ENCODE measurements at places on chromosomes 6 and 20.

DNA sequence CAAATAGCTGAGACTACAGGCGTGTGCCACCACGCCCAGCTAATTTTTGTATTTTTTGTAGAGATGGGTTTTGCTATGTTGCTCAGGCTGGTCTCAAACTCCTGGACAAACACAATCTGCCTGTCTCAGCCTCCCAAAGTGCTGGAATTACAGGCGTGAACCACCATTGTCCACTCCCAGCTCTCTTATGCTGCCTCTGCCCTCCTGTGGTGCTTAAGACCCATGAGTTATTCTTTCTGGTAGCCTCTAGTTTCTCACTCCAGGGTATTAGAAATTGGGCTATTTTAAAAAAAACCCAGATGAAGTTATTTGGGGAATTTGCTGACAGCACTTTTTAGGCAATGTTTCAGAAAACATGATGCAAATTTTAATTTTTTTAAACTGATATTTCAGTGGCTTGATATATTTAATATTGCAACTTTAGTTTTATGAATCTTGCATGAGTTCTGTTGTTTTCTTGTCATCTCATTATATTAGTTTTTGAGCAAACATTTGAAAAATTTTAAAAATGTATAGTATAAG is 114.0 kb upstream of the FOXO3 start:
- DNase-seq, result no peak

DNA sequence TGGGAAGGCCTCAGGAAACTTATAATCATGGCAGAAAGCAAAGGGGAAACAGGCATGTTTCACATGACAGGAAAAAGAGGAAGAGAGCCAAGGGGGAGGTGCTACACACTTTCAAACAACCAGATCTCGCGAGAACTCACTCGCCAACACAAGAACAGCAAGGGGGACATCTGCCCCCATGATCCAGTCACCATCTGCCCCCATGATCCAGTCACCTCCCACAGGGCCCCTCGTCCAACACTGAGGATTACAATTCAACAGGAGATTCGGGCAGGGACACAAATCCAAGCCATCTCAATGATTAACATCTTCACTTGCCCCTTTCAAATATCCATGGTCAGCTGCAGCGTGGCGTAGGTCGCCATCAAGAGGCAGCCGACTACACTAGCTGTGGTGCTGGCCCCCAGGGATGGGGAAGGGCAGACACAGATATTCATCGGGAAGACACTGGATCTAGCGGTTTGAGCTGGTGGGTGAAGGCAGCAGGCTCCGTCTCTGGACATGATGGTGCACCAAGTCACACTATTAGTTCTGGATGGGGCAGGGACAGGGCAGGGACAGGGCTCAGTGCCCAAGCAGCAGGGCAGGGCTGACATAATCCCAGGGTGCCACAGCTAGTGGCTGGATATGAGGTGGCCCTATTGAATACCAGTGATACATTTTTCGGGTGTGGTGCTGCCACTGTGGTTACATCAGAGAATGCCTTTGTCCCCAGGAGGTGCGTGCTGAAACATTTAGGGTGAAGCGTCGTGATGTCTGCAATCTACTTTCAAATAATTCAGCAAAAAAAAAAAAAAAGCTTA is 31.6 kb downstream of the TUBB2B start:
- no peak for DNase-seq

DNA sequence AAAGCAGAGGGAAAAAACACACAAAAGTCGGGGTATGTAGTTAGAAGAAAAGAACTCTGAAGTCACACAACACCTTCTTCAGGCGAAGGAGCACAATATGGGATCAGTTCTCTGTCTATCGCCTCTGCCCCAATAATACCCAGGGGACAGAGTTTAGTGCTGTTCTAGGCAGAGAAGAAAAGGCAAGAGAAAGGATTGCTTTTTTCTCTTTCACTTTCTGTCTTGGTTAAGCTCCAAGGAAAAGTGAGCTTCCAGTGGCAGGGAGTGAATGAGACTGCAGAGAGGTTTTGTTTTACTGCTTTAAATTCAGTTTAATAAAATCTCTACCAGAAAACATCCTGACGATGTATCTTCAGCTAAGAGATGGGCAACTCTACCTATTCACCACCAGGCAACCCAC is 86.6 kb upstream of the STXBP5 start:
- DNase-seq, result no peak

DNA sequence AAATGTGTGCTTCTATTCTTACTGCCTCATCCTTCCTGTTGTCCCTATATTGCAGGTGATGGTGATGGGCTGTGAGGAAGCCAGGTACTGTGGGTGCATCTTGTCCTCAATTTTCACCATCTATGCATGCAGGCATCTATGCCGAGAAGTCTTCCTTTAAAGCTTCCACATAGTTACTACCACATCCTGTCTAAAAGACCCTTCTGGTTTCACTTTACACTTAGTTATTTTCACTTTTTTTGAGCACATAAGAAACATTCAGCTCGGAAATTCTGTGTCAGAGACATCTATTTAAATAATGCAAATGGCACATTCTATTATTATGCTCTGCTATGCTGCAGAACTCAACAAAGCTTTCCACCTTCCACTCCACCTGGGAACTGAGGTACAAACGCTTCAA is 28.2 kb upstream of the FABP7 start:
- no peak for DNase-seq

DNA sequence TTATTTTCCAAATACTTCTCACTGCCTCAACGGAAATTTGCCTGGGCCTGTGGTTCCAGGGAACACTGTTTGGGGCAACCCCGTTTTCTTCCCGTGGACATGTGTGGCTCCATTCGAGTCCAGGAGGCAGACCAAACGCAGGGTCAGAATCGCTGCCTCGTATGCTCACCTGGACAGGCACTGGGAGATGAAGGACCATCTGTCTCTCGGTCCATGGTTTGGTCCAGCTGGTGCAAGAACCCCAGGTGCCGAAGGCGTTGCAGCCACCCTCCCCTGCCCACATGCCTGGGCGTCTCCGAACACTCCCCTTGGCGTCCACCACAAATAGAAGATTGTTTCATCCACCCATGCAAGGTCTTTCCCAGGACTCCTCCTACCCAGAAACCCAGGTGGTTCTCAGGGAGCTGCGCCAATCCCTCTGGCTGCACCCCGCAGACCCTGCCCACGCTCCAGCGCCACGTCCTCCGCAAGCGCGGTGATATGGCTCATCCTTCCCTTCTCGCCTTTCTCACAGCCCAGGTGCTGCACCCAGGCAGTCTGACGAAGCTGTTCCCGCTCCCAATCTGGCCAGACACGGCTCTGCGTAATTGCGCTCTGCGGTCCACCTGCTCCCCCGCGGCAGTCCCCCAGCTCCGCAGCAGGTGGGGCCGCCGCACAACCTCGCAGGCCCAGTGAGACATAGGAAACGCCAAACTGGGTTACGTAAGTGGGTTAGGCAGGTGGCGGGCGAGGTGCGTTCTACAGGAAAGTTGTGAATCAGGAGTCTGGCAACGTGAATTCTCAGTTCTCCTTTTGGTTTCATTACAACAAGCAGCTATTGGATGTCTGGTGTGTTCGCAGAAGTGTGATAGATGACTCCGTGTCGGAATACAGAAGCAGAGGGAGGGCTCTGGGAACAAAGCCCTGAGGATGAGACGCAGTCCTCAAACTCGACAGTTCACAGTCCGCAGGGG is 146.2 kb upstream of the ECI2 start:
- DNase-seq, result no peak

GRCh38 chr6:14113976-14114375 is 3.6 kb upstream of the CD83 start:
- DNase-seq, result no peak

DNA sequence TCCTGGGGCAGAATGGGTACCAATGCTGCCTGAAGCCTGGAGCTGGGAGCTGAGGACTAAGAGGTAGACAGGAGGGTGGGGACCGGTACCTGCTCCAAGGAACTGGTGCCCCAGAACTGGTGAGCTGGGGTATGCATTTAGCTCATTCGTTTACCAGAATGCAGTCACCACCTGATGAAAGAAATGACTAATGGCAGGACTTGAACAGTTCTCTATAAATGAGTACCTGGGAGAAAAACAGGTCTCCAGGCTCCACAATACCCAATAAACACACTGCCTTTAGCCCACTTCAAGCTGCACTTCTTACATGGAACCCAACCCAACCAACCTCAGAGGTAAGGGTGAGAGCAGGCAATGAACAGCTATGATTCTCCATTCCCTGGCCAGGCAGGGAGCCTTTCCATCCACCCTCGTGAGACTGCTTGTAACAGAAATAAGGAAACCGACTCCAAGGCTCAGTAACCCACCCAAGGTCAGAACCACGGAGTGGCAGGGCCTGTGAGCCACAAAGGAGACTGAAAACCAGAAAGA is 15.4 kb downstream of the FKBP1A start:
- DNase-seq, result no peak

- no peak for DNase-seq
Observed at GRCh38 chr6:133584823-133585222, 304.1 kb upstream of the TCF21 start.

DNA sequence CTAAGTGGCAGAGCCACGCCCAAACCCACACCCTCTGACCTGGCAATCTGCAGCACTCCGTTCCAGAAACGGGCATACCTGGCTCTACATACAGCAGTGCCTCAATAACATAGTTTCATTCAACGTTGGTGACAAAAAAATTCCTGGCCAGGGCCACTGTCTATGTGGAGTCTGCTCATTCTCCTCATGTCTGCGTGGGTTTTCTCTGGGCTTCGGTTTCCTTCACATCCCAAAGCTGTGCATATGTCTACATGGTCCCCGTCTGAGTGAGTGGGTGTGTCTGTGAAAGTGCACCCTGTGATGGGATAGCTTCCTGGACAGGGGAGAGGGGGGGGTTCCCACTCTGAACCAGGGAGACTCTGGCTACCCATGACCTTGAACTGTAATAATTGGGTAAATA is 2.1 kb downstream of the KIAA0319 start:
- no peak for DNase-seq

GRCh38 chr20:31719644-31720485 is 2.8 kb downstream of the BCL2L1 start:
- no peak for DNase-seq

DNA sequence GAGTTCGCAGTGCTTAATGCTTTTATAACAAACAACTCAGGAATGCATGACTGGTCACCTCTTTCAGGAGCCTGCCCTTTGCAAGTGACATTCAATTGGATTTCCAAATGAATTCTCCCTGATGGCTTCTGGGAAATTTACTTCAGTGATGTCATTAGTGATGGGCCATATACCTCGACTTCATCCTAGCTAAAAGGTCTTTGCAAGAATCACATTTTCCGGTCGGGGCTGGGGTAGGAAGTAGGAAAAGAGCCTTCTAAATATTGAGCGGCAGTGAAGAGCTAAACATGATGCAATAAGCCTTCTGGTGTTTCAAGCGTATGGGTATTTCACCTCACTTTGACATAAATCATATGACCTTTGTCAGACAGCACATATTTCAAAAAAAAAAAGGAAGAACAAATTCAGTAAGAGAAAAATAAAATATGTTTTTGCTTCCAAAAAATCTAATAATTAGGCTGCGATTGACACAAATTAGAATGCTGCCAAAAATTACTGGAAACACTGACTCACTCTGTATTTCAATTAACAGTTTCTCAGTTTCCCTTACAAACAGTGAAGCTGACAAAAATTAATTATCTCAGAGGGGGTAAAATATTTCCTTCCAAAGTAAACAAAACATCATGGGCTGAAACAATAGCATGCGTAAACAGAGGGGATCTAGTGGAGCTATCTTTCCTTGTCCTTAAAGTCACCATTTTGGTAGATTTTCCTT is 39.8 kb downstream of the ADTRP start:
- no peak for DNase-seq

DNA sequence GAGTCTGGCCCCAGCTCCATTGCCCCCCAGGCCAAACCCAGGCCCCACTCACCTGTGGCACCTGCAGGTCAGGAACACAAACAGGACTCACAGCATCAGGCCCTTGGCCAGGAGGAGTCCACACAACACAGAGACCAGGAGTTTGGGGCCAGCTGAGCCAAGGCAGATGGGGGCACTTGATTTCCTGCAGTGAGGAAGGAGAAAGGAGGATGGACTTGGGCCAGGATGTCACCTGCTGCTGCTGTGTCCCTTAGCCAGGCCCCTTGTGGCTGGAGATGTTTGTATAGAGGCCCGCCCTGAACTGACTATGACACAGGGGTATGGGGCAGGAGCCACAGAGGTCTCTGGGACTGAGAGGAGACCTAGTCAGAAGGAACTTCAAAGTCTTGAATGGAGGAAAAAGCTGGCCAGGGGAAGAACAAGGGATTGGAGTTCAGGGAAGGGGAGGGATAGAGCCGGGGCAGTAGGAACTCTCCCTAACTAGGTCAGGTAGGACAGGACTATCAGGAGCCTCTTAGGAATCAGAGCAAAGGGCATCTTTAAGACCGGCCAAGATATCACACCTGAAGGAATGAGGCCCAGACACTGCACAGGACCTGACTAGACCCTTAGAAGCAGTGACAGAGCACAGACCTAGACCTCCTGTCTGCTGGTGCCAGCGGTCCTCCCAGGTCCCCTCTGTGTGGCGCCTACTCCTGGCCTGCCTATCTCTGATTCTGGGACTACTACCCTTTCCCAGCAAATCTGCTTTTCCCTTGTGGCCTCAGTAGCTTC is 8.8 kb upstream of the TREML2 start:
- no peak for DNase-seq

- no peak for DNase-seq
Observed at GRCh38 chr6:140872885-140873284, 1259.8 kb upstream of the GJE1 start.

DNA sequence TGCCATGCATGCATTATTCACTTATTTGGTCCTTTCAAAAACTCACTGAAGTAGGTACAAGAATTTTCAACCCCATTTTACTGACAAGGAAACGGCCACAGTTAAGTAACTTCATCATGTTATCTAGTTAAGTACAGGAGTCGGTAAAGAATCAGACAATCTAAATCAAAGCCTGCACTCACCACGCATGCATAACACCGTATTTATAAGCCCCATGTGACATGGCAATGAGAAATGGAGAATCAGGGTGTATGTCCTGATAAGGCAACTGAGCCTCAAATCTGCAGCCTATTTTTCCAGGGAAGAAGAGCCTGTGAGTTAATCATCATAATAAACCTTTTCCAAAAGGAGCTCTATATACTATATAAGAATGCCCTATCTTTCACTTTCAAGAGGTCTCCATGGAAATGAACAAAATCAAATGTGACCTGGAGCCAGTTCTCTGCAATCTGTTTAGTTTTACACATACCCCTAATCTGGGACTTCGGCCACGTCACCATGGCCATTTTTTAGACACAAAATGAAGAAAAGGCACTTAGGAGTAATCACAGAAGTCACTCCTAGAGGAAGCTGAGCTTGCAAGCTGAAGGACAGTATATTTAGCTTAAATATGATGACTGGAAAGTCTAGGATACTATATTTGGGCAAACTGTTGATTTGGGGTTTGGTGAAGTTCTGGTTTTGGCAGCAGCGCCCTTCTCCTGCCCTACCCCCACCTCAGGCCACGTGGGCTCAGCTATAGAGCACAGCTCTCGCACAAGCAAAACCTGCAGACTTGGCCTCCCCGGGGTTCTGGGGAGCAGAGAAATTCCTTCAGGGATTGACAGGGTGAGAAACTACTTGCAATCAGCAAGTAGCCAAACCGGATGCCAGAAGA is 19.2 kb downstream of the TRAM2 start:
- DNase-seq, result no peak

DNA sequence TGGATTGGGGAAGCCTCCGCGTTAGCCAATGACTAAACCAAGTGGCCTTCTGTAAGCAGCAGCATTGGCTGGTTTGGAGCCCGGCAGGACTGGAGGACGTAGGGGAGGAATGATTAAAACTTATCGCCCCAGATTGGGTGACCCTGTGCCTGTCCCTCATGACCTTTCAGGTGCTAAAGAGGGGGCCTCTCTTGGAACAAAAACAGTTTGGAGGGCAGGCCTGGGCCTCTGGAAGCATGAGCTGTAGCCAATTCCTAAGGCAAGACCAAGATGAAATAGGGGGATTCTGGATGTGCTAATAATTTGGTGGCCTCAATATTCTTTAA is 1.4 kb downstream of the GMPR start:
- no peak for DNase-seq

All from D721Med (cell line).